ENCODE measurements at places on chromosomes 4 and X.

- DNase-seq: no peak
Observed at GRCh38 chr4:184151988-184152485, 65.6 kb downstream of the ENPP6 start.

- no peak for DNase-seq
Observed at GRCh38 chr4:144754562-144755410, 108.8 kb downstream of the HHIP start.

DNA sequence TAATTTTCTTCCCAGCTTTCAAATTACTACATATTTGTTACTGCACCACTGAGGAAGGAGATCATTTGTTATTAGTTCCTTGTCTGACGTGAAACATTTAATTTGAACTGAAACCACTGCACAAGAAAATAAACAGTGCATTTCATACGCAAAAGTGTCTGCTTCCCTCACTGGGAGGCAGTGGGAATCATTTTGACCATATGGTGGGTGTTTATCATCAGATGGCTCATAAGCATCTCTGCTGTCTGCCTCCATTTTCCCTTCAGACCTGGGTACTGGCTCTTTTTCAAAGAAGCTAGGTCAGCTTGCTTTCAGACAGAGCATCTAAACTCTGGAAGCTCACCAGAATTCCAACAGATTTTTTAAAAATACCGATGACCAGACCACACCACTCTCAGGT lies 135.2 kb downstream of the PCDH19 start:
- DNase-seq: no peak

DNA sequence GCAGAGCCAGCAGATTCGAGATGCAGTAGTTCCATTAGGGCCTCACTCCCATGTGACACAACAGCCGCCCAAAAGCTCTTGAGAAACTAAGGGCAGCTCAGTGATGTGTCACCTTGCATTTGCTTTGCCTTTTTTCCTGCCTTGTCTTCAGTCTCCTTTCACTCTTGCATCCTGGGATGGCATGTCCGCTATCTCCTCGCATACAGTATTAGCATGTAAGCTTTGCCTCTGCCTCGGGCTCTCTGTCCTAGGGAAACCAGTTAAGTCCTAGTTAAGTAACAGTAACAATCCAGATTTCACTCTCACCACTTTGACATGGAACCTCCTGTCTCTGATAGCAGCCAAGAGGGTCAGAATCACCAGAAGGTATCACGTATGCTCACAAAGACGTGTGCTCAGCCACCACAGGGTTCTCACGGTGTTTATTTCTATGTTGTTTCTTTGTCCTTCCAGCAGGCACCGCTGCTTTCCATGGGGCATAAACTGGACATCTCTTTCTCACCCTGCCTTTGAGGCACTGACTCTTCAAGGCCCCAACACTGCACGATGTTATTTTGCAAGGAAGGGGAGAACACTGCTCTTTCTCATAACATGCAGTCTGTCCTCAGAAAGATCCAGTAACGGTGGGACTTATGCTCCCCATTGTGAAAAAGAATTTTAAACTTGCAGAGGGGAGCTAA lies 26.7 kb upstream of the SORBS2 start:
- DNase-seq: no peak

GRCh38 chr4:140076307-140076706 lies 77.7 kb downstream of the MAML3 start:
- no peak for DNase-seq

DNA sequence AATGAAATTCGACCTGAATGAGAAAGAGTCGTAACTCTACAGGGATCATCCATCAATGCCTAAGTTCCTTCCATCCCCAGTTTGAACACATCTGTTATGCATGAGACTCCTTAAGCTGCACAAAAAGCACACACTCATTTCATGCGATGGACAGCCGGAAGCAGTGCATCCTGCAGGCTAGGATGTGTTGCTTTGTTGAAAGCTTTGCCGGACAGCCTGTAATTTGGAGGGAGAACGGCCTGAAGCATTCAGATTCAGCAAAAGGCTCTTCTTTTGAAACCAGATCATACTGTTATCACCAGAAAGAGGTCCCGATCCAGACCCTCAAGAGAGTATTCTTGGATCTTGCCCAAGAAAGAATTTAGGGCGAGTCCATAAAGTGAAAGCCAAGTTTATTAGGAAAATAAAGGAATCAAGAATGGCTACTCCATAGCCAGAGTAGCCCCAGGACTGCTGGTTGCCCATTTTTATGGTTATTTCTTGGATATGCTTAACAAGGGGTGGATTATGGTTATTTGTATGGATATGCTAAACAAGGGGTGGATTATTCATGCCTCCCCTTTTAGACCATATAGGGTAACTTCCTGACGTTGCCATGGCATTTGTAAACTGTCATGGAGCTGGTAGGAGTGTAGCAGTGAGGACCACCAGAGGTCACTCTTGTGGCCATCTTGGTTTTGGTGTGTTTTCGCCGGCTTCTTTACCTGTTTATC lies 48.1 kb upstream of the DHRSX start:
- DNase-seq: no peak

GRCh38 chr4:78057600-78058550 lies 752 bp downstream of the FRAS1 start:
- peak; percentile 73 for DNase-seq

DNA sequence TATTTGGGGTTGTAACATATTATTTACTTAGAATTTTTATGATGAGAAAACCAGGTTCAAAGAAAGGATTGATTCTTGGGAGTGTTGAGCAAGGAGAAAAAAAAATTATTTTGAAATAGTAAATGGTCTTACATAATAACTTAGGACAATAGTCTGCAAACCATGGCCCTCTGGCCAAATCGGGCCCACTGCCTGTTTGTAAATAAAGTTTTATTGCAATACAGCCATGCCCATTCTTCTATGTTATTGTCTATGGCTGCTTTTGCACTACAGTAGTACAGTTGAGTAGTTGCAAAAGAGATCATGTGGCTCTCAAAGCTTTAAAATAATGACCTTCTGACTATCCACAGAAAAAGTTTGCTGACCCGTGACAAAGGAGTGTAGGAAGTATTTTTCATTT lies 63.2 kb upstream of the MCUB start:
- DNase-seq: no peak

DNA sequence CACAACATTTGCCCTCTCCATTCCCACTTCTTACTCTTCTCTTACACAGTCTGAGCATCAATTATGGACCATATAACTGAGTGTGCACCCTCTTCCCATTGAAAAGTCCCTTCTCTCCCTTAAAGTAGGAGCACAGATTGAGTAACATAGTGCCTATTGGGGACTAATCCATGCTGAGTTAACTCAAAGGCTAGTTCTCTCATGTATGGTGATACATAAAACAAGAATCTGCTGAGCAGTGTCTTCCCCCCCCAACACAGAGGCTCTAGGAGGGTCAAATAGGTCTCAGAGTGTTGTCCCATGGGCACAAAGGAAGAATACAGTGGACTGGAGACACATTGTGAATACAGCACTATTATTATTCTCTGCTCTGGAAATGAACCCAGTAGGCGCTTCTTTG lies 274.6 kb upstream of the BOD1L1 start:
- no peak for DNase-seq

GRCh38 chr4:156945532-156945931 lies 26.1 kb downstream of the PDGFC start:
- DNase-seq: no peak

- DNase-seq: no peak
Observed at GRCh38 chr4:105236916-105237311, 90.2 kb downstream of the TET2 start.

DNA sequence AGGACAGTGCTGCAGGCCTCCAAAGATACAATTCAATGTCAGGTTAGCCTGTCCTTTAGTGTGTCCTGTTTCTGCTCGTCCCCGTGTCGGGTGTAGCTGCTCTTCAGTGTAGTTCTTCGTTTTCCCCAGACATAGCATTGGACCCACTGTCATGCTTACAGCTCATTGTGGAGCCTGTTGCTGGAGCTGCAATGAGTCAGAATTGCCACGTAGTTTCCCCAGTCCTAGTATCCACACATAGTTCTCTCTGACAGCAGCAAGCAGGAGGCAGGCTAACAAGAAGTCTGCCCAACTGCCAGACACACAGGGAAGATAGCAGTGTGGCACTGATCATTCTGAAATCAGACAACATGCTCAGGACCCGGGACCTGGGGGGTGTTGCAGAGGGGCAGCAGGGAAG lies 49.2 kb downstream of the MOSPD2 start:
- no peak for DNase-seq
